Retina (tissue), 1 donor: ENCODE measurements at places on chromosomes 12 and 14.

DNA sequence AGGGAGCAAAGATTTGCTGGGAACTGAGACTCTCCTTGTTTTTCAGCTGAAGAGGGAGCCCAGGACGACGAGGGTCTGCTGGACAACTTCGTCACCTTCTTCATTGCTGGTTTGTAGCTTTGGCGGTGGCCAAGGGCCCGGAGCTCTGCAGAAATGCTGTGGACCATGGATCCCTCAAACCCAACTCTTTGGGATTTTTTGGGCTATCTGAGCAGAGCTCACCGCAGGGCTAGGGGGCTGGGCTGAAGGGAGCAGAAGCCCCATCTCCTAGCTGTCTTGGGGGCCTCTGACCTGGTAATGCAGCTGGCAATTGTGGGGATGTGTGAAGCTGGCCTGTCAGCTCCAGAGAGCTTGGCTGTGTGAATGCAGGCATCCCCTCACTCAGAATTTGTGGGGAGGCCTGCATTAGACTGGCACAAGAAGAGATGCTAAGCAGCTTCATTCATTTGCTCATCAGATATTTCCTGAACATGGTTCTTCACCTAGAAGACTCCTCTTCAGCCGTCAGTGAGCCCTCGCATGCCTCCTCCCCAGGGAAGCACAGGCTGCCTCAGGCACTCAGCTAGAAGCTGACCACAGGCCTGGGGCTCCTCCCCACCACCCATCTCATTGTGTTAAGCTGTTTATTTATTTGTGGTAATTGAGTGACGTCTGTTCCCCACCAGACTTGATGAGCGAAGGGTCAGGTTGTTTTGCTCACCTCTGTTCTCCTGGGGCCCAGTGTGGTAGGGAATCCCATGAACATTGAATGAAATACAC lies 32.2 kb downstream of the CYP46A1 start:
- DNase-seq, result no peak

DNA sequence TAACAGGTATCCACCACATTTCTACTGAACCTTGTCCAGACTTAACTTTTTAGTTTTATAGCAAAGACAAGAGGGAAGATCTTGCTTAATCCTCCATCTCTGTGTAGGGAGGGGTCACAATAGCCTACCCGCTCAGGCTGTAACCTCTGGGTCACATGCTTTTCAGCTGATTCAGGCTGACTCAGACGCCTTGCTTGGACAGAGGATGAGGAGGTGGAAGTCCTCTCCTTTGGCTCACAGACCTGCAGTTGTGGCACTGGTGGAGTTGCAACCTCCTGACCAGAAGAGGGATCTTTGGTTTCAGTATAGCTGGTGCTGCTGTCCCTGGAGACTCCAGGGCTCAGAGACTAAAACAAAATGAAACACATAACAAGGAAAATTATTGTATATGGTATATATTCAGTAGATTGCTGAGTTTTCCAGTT lies 16.2 kb downstream of the ACIN1 start:
- DNase-seq, result no peak

GRCh38 chr12:49903700-49904423 lies at the start of gene FAIM2:
FAIM2 (minus strand) TSS chr12:49903900; CDS start chr12:49903792, 108 bp downstream.
- peak; percentile 82 for DNase-seq

- peak; percentile 52 for DNase-seq
Measured at GRCh38 chr12:22765421-22766130, 140.6 kb downstream of the ETNK1 start.

DNA sequence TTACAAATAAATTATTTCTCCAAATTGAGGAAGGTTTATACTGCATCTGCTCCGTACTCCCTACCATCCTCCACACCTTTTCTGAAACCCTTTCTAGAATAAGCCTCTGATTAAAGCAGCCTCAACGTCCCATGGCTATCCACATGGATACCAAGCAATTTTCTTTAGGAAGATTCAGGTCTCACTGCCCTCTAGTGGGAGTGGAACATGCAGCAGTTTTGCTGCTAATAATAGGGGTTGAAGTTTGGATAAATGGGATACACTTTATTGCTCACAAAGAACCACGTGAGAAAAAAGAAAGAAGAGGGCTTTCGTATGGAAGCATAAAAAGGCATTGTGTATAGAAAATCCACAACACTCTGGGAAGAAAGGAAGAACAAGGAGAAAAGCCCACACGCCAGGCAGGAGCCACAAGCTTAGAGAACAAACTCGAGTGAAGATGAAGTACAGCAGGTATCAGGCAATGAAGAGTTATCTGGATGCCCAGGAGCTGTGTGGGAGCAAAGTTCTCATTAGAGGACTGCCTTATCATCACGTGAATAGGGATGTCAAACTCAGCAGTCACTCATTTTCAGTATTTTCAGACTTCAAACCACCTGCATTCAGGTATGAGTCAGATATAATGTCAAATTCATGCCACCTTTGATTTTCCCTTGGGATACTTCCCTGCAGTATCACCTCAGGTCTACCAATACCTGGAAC lies 45.8 kb downstream of the CCER1 start:
- DNase-seq, result peak; percentile 25

DNA sequence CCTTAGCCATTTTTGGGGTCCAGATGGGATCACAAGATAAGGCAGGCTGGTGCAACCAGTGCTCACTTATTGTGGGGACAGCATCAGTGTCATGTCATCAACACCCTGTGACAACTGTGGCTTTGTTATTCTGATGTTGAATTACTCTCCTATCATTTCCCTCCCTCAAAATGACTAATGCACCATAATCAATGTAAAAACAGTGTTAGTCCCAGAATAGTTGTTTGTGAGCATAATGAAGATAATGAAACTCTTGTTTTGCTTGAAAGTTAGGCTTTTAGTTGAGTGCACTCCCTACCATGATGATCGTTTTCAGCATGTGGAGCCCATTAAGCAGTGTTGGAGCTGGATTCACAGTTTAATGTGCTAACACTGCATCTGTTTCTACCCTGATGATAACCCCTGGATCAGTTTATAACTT lies 151.4 kb downstream of the TMTC2 start:
- DNase-seq, result no peak

DNA sequence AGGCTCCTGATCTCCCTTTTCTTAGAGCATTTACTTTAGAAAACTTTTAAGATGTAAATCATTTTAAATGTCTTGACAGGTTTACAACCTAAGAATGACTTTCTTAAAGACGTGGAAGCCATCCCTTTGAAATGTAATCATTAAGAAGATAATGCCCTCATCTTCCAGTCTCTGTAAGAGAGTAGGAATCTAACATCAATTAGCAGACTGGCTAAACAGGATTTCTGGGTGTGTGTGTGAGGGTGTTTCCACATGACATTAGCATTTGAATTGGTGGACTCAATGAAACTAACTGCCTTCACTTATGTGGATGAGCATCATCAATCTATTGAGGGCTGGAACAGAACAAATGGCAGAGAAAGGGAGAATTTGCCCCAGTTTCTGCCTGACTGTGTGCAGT lies 329.5 kb downstream of the RPL10L start:
- DNase-seq, result no peak

DNA sequence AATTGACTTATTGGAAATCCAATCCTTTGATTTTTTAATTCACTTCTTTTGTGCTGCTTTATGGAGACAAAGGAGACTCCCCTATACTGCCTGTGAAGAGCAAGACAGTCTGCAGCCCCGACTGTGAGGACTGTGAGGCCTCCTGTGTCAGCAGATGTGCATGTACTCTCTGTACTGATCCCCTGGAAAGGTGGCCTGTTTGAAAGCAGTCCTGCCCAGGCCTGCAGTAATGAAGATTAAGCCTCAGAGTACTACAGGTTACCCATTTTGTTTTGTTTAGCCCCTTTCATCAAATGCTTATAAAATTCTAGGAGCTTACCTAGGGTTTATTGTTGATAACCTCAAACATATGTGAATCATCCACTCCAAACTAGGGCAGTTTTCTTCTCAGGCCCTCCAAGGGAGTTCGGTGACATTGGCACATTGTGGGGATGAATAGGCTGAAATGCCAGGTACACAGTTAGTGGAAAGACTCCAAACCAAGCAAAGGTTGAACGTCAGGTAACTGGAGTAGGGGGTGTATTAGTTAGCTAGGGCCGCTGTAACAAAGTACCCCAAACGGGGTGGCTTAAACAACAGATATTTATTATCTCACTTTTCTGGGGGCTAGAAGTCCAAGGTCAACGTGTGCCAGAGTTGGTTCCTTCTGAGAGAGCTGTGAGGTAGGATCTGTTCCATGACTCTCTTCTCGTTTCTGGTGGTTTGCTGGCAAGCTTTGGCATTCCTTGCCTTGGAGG lies 208.7 kb upstream of the BCL2L14 start:
- DNase-seq, result no peak

GRCh38 chr12:49388682-49389386 lies 21.6 kb downstream of the SPATS2 start:
- no peak for DNase-seq

- DNase-seq, result peak; percentile 17
Measured at GRCh38 chr12:95573951-95574576, 22.8 kb upstream of the USP44 start.

- no peak for DNase-seq
Measured at GRCh38 chr14:42961509-42961908, 1354.8 kb downstream of the LRFN5 start.

GRCh38 chr14:96424109-96424989 lies 32.4 kb downstream of the AK7 start:
- peak; percentile 72 for DNase-seq

GRCh38 chr12:58413794-58414193 lies 472.4 kb downstream of the ATP23 start:
- no peak for DNase-seq

DNA sequence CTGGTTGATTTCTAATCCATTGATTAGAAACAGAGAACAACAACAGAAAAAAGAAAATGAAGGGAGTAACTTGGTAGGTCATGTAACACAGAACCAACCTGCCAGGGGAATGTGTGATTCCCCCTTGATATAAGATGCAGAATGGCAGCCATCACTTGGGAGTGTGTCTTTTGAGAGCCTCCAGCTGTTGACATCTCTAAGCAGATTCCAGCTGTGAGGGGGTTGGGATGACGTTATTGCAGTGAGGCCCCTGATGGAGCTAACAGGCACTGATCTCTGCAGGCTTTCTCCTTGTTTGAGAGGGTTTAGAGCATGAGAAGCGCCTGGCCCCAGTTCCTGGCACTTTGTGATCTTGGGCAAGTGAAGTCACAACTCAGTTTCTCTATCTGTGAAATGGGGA lies 124.9 kb downstream of the PELI2 start:
- DNase-seq, result no peak

DNA sequence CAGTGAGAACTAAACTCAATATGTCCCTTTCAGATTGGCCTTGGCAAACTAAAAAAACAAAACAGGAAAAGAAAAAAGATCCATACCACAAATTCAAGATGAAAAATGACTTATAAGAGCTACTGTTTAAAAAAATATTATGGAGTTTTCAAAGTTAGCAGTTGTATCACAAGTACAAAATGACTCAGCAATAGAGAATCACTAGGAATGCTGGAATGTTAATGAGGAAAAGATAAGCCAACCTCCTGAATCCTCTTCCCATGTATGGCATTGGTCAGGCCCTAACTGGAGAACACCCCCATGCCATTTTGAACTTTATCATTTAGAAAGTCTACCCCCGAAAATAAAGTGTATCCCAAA lies 62.2 kb downstream of the PPP1R36 start:
- no peak for DNase-seq

DNA sequence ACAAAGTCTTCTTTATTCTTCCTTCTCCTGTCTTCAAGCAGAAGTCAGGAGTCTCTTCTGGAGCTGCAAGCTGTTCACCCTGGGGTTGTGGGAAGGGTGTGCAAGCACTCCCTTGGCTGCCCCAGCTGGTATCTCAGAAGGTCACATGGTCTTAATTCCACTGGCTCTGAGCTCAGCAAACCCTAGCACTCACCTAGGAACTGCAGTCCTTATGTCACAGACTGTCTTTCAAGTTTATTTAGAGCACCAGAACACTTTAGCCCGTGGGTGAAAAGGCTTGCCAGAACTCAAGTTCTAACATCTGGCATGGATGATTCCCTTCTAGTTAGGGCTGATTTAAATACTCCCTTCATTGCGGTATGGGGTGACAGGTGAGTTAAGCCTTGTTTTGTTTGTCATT lies 379.0 kb downstream of the CCER1 start:
- DNase-seq, result no peak

- no peak for DNase-seq
Measured at GRCh38 chr12:6206327-6206726, 6.1 kb downstream of the CD9 start.

DNA sequence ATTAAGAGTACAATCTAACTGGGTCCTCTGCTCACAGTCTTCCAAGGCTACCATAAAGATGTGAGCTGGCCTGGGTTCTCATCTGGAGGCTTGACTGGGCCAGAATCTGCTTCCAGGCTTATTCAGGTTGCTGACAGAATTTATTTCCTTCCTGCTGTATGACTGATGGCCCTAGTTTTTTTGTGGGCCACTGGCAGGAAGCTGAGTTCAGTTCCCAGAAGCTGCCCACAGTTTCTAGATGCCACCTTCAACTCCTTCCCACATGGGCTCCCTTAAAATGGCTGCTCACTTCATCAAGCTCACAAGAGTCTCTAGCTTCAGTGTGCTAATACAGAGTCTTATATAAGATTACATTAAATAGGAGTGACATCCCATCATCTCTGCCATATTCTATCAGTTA lies 121.7 kb upstream of the CAND1 start:
- no peak for DNase-seq

- DNase-seq, result no peak
Measured at GRCh38 chr14:103260629-103261124, 73.4 kb upstream of the EIF5 start.

DNA sequence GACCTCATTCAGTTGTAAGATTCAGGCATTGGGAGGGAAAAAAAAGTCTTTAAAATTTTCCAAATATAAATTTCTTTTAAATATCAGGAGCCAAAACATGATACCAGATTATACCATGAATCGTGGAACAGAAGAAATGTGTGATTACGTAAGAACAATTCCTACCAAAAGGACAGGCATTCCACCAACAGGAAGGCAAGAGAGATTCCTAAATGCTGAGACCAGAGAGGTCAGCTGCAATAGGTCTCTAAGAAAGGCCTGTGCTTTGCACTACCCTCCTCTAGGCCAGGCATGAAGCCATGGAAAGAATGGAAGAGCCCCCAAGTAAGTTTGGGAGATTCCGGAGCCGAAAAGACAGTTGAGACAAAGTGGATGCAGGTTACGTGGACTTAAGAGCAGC lies 83.7 kb downstream of the PTGER2 start:
- DNase-seq, result no peak

- no peak for DNase-seq
Measured at GRCh38 chr12:52338241-52338960, 17.2 kb upstream of the KRT83 start.

DNA sequence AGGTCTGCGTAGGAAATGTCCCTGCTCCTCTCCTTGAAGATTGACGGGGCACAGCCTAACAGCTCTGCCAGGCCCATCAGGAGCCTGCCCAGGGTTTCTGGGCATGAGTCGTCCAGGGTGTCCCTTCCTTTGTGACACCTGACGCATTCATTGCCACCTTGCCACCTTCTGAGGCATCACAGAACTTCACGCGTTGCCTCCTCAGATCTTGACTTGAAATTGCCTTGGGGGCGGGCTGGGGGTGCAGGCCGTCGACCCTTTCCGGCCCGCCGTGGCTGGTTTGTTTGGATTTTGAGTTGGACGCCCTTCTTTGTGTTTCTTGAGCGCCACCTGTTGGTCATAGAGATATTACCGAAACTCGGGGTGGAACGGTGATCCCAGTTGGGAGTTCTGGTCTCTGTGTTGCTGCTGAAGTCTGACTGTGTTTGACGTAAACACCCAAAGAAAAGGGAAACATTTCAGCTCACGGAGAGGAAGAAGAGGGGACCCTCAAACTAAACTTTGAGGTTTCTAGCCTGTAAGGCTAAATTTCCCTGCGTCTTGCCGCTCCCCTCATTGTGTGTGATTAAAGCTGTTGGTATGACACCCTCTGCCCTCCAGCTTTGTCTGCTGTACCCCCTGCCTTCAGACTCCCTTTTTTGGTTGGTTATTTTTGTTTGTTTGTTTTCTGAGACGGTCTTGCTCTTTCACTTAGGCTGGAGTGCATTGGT lies 44.6 kb downstream of the MLXIP start:
- peak; percentile 90 for DNase-seq

- DNase-seq, result no peak
Measured at GRCh38 chr12:12723149-12723680, 6.0 kb downstream of the CDKN1B start.
